ENCODE measurements at places on chromosomes 4 and X.

- H3K27ac ChIP-seq: no peak overlapping the region
- no peaks in the 10 kb centered on the region for H3K4me1 ChIP-seq
- H3K36me3 ChIP-seq: no peaks in the 10 kb centered on the region
- no peak for DNase-seq
- H3K4me3 ChIP-seq: no peak overlapping the region
Measured at GRCh38 chr4:166073783-166074182, 200.7 kb downstream of the TLL1 start.

GRCh38 chr4:8819019-8819418, 52.6 kb downstream of the HMX1 start:
- H3K4me3 ChIP-seq: no peak overlapping the region
- H3K36me3 ChIP-seq: no peaks in the 10 kb centered on the region
- no peak for DNase-seq
- no peaks in the 10 kb centered on the region for H3K27me3 ChIP-seq
- no peak overlapping the region for H3K27ac ChIP-seq
- H3K4me1 ChIP-seq: no peaks in the 10 kb centered on the region

DNA sequence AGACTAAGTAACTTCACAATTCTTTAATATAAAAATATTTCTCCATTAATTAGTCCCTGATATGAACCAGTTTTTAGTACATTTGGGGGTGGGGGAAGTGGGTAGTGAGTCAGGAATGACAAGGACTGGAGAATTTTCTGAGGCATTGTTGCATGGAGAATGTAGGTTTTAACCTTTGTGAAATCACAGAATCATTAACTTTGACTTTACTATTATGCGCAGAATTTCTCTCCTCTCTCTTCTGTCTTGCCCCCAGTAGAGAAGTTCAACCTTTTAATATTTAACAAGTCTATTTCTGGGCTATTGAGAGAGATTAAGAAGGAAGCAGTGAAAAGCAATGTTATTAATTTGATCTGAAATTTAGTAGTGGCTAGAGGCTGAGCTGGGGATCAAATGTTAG, 597.0 kb downstream of the PCDH18 start:
- no peaks in the 10 kb centered on the region for H3K36me3 ChIP-seq
- H3K27me3 ChIP-seq: no peaks in the 10 kb centered on the region

GRCh38 chrX:135257469-135257868, 5.6 kb downstream of the ETDA start:
- no peaks in the 10 kb centered on the region for H3K36me3 ChIP-seq
- no peaks in the 10 kb centered on the region for H3K4me1 ChIP-seq
- no peak for DNase-seq
- H3K4me3 ChIP-seq: no peak overlapping the region
- no peak overlapping the region for H3K27ac ChIP-seq

DNA sequence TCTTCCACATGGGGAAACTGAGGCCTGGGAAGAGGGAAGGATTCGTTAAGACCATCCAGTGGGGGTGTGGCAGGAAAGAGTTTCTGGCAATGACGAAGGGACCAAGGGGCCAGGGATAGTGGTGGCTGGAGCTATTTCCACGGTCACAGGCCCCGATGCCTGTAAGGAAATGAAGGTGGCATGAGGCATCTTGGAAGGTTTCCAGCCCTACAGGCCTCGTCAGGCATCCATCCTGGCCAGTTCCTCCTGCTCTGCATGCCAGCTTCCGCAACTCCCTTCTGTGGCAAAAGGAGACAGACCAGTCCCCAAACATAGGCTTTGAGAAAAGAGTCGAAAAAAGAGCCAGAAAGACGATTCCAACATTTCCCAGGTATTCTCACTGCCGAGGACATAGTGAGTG, 9.2 kb upstream of the C4orf50 start:
- no peak overlapping the region for H3K27ac ChIP-seq
- no peaks in the 10 kb centered on the region for H3K4me1 ChIP-seq
- H3K27me3 ChIP-seq: peaks cover 40% of the 10 kb centered on the region
- DNase-seq: no peak

- no peaks in the 10 kb centered on the region for H3K27me3 ChIP-seq
- no peaks in the 10 kb centered on the region for H3K36me3 ChIP-seq
- no peak overlapping the region for H3K27ac ChIP-seq
- no peak for DNase-seq
Measured at GRCh38 chr4:182015893-182016292, 227.3 kb upstream of the TENM3 start.

DNA sequence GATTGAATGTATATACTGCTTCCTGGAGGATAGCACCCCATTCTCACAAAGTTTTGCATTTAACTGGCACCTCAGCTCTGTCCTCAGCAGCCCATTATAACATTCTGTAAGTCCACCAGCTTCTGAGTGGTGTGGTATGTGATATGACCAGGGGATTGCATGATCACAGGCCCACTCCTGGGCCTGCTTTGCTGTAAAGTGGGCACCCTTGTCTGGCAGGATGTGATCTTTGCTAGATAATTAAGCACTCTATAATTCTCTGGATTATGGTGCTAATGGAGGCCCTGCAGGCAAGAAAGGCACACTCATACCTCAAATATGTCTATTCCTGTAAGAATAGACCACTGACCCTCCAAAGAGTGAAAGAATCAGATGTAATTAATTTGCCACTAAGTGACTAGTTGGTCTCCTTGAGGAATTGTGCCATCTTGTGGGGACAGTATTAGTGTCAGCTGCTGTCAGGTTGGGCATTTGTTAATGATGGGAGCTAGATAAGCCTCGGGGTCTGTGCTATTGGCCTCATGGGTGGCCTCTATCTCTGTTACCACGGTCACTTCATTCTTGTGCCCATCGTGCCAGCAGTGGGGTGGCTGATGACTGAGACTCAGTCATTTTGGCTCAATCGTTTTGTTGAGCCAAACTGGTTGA, 2.2 kb upstream of the CFI start:
- H3K27ac ChIP-seq: no peak overlapping the region
- peak; percentile 40 for DNase-seq
- no peak overlapping the region for H3K4me3 ChIP-seq
- H3K36me3 ChIP-seq: no peaks in the 10 kb centered on the region

GRCh38 chr4:101660607-101661006, 129.9 kb upstream of the BANK1 start:
- H3K4me3 ChIP-seq: no peak overlapping the region
- H3K27ac ChIP-seq: no peak overlapping the region
- H3K27me3 ChIP-seq: no peaks in the 10 kb centered on the region
- DNase-seq: no peak

DNA sequence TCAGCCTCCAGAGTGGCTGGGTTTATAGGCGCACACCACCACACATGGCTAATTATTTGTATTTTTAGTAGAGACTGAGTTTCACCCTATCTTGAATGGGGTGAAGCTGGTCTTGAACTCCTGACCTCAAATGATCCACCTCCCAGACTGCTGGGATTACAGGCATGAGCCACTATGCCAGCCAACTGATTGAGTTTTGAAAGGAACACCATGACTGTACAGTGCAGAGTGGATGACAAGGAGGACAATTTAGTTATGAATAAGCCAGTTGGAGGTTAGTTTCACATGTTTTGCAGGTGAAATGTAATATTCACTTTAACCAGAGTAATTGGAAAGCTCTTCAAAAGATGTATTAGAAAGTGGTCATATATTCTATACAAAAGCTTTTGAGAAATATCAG, 60.8 kb downstream of the PCDH18 start:
- no peaks in the 10 kb centered on the region for H3K27me3 ChIP-seq
- H3K4me1 ChIP-seq: peaks cover 8% of the 10 kb centered on the region
- H3K4me3 ChIP-seq: no peak overlapping the region
- no peak for DNase-seq
- H3K27ac ChIP-seq: no peak overlapping the region

GRCh38 chrX:97267396-97268181, 383.9 kb downstream of the RPA4 start:
- no peaks in the 10 kb centered on the region for H3K4me1 ChIP-seq
- H3K4me3 ChIP-seq: no peak overlapping the region
- no peak overlapping the region for H3K27ac ChIP-seq
- H3K36me3 ChIP-seq: no peaks in the 10 kb centered on the region
- DNase-seq: no peak

GRCh38 chr4:42308247-42308646, 89.0 kb upstream of the SHISA3 start:
- peaks cover 12% of the 10 kb centered on the region for H3K27me3 ChIP-seq
- H3K27ac ChIP-seq: no peak overlapping the region
- no peaks in the 10 kb centered on the region for H3K4me1 ChIP-seq
- no peaks in the 10 kb centered on the region for H3K36me3 ChIP-seq
- no peak overlapping the region for H3K4me3 ChIP-seq
- DNase-seq: no peak

DNA sequence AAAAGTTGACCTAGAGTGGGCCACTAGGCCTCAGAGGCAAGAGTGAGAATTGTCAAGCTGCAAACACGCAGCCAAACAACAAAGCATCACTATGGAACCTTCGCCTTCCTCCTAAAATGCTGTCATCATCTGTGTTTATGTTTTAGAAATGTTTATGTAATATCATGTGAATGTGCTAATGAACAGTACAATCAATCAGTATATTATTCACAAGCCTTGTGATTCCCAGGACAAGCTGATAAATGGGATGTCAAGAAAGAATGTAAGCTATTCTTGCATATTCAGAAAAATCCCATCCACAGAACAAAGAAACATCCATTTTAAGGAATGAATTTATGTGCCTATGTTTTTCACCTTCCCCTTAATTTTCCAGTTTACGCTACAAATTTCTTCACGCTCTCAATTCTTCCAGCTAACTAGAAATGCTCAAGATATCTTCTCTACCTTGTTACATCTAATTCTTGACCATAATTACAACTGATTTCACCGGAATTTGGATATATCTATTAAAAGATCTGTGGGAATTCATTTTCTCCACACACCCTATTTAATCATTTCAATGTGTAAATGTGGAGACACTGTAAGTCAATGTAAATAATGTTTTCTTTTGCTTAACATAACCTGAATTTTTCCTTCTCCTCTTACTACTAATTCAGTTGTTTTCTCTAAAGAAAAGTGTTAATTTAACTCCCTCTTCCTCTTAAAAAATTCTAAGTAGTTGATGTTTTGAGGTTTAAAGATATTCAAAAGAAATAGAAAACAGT, 65.5 kb downstream of the LEF1 start:
- no peaks in the 10 kb centered on the region for H3K36me3 ChIP-seq
- H3K4me1 ChIP-seq: no peaks in the 10 kb centered on the region
- peaks cover 30% of the 10 kb centered on the region for H3K27me3 ChIP-seq
- no peak for DNase-seq
- no peak overlapping the region for H3K27ac ChIP-seq

- DNase-seq: peak; percentile 58
- peak overlapping the region; percentile 61 for H3K4me3 ChIP-seq
- no peak overlapping the region for H3K27ac ChIP-seq
- peaks cover 16% of the 10 kb centered on the region for H3K36me3 ChIP-seq
- no peaks in the 10 kb centered on the region for H3K4me1 ChIP-seq
Measured at GRCh38 chr4:47032405-47033106, 1.2 kb downstream of the GABRB1 start.

DNA sequence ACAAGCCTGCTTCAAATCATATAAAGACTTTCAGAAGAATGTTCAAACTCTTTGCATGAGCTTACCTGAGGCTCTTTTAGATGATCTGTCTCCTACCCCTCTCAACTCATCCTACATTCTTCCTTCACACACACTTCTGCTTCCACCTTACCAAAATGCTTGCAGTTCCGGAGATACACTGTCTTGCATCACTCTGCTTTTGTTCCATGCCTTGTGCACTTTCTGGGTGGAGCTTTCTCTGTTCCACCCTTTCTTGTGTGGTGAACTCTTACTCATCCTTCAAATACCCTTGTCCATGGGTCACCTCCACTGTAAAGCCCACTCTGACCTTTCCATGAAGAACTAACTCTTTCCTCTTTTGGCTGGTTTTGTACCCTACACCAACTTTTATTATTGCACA, 18.4 kb upstream of the MGST2 start:
- peaks cover 13% of the 10 kb centered on the region for H3K36me3 ChIP-seq
- no peak for DNase-seq
- H3K4me1 ChIP-seq: peaks cover 63% of the 10 kb centered on the region
- H3K27me3 ChIP-seq: no peaks in the 10 kb centered on the region
- H3K27ac ChIP-seq: peak overlapping the region; percentile 16
- H3K4me3 ChIP-seq: no peak overlapping the region

DNA sequence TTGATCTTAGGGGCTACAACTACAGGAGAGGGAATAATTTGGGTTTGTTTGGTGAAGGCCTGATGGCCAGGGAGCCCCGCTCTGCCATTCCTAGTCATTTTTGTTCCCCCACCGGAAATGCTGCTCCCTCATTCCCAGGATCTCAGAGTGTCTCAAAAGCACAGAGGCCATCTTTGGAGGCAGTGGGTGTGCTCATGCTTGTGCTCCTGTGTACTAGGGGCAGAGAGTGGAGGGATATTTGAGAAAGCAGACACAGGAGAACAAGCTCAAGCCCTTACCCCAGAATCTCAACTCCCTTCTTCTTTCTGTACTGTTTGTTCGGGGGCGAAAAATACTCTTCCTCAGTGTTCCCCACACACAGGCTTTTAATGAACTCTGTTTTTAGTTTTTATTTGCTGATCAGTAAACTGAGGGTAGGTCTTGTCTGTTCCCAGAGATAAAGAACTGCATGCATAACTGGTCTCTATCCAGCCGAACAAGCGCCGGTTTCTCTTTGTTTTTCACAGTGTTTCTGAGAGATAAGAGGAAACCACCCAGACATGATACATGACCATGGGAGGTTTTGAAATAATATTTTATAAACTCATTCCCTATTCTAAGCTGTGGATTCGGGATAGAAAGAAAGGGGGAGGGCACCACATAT, 32.9 kb upstream of the XK start:
- no peaks in the 10 kb centered on the region for H3K4me1 ChIP-seq
- no peaks in the 10 kb centered on the region for H3K36me3 ChIP-seq
- no peak for DNase-seq
- no peak overlapping the region for H3K4me3 ChIP-seq

DNA sequence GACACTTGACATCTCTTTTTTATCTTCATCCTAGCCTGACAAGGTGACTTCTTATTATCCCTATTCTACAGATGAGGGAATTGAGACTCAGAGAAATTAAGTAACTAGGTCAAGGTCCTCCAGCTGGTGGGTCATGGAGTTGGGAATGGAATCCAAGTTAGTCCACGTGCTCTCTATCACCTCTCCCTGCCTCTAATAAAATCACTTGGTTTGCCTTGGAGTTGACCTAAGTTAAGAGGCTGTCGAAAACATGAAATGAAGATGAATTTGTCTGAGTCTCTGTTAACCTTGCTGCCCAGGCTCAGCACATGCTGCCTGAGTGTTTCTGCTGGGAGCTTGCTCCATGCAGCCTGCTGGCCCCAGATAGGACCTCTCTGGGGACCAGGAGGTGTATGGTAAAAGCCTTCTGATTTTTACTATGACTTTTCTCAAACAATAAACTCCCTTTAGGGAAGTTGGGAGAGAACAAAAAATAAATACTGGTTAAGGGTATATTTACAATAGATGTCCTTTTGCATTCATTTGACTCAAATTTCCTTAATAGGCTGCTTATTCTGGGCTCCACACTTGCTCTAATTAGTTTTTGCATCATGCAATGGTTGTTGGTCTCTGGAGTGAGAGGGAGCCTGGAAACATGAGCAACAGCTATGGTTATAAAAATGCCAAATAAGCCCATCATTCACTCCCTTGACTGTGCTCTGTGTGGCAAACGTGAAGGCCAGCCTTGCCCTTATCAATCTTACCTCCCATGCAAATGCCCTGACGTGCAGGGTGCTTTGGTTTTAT, 61.6 kb upstream of the DHX15 start:
- no peak overlapping the region for H3K4me3 ChIP-seq
- H3K27ac ChIP-seq: no peak overlapping the region
- DNase-seq: no peak

All from Calu3 (cell line).